ENCODE measurements at places on chromosomes 3 and 15.
A peak's percentile ranks its signal among the peaks of the same experiment; 100 is the strongest.

DNA sequence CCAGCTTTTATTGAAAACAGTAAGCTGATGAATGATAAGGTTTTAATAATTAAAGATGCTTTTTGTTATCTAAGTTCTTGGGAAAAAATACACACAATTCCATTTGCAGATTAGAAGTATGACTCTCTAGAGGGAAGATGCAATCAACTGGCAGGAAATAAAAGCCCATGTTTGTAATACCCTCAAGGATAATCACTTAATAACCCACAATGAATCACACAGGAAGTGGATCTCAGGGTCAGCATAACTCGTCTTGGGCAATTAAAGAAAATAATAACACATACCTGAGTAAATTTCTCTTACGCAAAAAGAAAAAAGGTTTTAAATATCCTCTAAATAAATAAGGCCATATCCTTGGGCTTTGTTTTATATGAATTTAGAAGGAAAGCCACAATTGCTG is 9.4 kb upstream of the EID1 start:
- no peak for DNase-seq

GRCh38 chr3:53593611-53594010 is 99.2 kb downstream of the CACNA1D start:
- no peak for DNase-seq

- no peak for DNase-seq
Measured at GRCh38 chr3:97974996-97975395, 2.8 kb upstream of the RIOX2 start.

DNA sequence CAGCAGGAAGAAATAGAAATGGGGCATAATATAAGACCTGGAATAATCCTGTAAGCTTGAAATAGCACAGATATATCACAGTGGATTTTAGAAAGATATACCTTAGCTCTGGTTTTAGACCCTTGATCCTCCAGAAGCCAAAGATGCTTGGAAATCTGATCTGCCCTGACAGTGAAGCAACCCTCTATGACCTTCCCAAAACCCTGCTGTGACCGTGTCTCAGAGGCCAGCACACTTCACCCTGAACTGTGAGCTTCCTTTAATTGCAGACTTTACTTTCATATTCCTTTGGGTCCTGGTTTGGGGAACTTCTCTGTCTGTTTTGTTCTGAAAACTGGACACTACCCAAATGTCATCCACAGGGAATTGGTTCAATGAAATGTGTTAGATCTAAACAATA is 13.0 kb downstream of the MECOM start:
- DNase-seq, result no peak

DNA sequence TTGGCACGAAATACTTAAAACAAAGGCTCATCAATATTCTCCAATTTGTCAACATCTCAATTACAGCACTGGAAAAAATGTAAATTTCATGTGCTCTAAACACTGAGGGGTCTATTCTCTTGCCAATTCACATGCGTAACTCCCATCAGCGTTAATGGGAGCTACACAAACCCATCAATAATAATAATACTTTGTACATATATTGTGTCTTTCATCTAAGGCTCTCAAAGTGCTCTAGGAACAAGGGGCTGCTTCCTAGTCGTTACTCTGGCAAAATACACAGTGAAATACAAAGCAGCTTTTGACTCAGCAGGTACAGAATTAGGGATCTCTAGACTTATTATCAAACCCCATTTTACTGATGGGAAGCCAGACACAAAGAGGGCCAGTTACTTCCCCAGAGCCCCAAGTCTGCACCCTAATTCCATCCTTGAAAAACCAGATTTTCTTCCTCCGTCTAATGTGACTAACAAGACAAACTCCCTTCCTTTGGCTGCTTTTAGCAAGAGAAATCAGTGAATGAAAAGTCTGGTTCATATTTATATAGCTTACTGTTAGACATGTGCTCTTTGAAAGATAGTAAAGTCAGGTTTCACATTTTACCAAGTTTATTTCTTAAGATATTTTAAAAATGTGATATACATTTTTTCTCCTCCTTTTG is 20.0 kb downstream of the MEIS2 start:
- no peak for DNase-seq

- DNase-seq, result no peak
Measured at GRCh38 chr3:169746924-169747323, 17.9 kb downstream of the TERC start.

DNA sequence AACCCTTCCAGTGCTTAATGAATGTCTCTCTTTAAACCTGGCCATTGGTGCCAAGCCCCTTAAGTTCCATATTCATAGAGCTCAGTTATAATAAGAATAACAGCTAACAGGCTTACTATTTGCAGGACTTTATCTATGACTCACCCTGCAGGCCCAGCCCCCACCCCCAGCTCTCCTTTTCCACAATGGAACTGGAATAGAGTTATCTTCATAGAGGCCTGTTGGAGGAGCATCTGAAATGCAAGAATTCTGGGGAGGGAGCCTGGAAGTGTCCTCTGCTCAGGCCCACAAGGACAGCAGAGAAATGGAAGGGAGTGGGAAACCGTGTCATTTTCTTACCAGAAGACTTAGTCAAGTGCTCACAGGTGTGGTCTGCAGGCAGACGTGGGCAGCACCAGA is 52.8 kb downstream of the SEMA5B start:
- no peak for DNase-seq

DNA sequence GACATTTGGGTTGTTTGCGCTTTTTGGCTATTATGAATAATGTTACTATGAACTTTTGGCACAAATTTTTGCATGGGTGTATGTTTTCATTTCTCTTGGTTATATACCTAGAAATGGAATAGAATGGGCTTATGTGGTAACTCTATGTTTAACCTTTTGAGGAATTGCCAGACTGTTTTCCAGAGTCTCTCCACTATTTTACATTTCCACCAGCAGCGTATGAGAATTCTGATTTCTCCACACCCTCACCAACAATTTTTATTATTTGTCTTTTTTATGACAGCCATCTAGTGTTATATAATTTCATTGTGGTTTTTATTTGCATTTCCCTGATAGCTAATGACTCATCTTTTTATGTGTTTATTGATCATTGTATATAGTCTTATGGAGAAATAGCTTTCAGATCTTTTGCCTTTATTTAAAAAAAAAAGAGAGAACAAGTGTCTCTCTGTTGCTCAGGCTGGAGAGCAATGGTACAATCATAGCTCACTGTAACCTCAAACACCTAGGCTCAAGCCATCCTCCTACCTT is 247.2 kb downstream of the OPA1 start:
- DNase-seq, result no peak

DNA sequence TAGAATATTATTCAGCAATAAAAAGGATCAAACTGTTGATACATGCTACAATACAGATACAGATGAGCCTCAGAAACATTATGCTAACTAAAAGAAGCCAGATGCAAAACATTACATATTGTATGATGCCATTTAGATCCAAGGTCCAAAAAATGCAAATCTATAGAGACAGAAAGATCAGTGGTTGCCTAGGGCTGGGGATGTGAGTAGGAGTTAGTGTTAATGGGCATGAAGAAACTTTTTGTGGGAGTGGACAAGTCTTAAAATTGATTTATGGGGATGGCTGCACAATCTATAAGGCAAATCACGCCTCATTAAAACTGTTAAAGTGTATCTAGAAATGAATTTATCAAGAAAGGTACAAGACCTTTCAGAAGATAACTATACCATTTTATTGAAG is 45.0 kb downstream of the EHHADH start:
- DNase-seq, result no peak

GRCh38 chr15:37059086-37059485 is 41.3 kb downstream of the MEIS2 start:
- DNase-seq, result no peak

DNA sequence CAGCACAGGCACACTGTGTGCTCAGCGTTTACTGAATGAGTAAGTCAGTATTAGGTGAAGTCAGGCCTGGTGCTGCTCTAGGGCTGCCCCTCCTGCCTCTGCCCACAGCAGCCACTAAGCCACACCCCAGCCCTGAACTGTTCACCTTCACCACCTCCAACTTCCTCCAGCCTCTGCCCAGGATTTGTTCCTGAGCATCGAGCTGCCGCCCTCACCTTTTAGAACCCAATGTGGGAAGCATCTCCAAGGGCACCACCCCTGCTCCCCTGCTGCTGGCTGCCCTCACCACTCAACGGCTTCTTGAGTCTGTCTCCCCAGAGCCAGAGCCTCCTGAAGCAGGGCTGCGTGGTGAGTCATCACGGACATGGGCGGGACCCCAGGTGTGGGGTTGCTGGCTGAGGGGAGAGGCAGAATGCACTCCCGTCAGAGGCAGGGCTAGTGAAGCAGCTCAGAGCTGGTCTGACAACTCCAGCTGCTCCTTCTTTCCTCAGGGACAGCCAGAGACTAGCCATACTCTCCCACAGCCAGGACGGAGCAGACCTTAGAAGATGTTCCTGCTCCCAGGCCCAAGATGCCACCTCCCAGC is 5.8 kb downstream of the HYAL2 start:
- DNase-seq, result peak; percentile 40

DNA sequence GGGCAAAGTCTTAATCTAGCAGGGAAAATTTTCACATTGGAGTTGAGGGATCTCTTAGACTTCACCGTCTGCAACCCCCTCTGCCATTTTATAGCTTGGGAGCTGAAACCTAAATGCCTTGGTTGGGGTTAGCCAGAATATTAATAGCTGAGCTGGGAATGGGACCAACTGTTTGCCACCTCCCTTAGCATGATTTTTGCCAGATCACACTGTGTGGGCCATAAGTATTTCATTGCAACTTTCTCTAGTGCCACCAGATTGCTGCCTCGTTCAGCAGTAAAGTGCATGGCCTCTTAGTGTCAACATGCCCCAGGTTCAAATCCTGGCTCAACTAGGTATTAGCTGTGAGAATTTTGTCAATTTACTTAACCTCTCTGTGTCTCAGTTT is 55.9 kb upstream of the ABHD17C start:
- no peak for DNase-seq

DNA sequence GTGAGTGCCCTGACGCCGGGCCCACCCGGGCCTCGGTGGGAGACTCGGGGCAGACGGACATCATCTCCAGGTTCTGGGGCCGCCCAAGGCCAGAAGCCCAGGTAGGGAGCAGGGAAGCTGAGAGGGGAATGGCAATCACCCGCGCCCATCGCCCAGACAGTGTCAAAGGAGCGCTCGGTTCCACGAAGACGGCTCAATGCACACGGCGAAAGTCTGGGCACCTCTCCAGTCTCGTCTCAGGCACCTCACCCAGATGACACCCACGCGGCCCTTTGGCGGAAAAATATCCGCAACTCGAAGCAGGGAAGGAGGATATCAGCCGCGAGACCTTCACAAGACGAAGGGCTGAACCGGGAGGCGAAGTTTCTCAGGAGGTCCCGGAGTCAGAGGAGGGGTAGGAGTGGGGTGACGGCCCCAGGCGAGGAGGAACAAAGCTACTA is 916 bp downstream of the IL17RD start:
- DNase-seq, result no peak

GRCh38 chr15:59294574-59295260 is 78.0 kb downstream of the MYO1E start:
- DNase-seq, result no peak

DNA sequence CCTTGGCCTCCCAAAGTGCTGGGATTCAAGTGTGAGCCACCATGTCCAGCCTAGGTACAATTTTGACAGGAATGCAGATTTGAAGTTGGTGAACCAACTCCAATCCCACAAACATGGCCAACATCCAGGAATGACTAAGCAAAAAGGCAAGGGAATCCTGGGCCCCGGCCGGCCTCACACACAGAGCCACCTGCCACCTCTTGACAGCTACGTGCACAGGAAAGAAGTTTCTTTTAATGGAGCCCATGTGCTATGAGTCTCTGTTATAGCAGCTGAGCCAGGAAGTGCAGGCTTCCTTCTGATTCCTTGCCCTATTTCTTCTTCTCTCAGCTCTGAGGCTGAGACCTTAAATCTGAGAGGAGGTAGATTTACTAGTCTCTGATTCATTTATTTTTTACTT is 8.8 kb downstream of the TMEM40 start:
- no peak for DNase-seq

DNA sequence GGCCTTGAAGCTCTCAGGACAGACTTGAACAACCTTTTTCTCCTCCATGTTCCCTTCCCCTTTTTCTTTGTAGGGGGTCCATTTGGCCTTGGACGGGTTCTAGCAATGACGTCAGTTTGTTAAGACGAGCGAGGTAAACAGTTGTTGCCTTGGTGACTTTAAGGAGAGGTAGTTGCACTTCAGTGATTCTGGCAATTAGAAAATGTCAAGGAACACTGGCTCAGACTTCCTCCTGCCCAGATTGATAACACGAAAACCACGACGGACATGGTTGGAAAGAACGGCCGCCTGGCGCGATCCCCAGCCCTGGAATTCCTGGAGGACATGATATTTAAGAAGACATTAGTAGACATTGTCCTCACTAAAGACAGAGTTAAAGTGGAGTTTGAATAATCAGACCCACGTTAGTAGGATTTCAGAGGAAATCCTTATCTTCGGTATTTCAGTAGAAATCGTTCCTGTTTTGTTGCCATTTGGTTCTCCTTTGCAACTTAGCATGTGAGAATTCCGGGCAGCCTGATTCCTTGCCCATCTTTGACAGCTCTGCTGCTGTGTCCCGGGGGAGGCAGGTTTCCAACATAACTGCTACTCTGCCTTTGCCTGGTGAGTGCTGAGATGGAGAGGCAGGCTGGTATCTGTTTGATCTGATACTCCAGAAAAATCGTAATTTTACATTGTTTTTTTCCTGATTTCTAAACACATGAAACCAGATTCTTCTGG is 87.3 kb downstream of the ST6GAL1 start:
- no peak for DNase-seq

- no peak for DNase-seq
Measured at GRCh38 chr3:187841560-187841959, 96.3 kb upstream of the BCL6 start.

GRCh38 chr3:43180027-43180426 is 74.1 kb upstream of the POMGNT2 start:
- no peak for DNase-seq

- no peak for DNase-seq
Measured at GRCh38 chr15:88979674-88980073, 66.5 kb upstream of the MFGE8 start.

DNA sequence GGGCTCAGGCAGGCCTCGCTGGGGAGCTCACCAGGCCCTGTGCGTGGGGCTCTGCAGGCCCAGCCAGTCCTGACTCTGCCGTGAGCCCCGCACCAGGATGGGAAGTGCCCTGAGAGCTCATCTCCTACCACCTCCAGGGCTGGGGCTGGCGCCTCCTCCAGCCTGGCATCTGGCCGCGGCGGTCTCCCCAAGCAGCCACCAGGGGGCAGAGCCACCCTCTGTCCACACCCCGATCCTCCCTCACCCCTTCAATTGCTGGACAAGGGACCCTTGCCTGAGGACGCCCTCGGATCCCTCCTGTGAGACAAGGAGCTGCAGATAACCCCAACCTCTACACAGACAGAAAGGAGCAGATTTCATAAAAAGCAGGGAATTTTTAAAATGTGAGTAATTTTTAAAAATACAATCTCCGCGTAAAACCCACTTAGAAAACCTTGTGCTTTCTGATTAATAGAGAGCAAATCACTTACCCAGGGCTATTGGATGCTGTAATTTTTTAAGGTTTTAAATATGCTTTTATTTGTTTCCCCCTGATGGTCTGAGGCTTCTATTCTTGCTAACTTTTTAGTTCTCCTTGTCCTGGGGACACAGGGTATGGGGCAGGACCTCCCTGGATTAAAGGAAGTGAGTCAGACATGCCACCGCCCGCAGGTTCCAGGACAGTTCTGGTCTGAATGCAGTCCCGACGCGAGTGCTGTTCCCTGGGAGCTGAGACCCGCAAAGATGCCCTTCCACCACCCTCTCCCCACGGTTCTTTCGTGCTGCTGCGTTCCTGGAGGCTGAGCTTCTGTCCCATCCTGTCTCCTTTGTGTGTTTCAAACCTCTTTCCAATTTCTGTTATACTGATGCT is 52.3 kb upstream of the CHRNA7 start:
- peak; percentile 78 for DNase-seq

Measured in Right ventricle myocardium inferior (tissue), 1 donor.